ENCODE measurements at places on chromosomes 7 and 10. TPM values are rescaled to one million over a fixed set of nuclear protein-coding genes. Genes with fewer than 3 reads are reported as not detected.

GRCh38 chr7:142529591-142529990 lies 219.7 kb upstream of the PRSS1 start:
- DNase-seq = no peak

- no peak for DNase-seq
Observed at GRCh38 chr7:148261996-148262688, 328.4 kb upstream of the C7orf33 start.

Gene BHLHA15
- total RNA-seq = not detected

DNA sequence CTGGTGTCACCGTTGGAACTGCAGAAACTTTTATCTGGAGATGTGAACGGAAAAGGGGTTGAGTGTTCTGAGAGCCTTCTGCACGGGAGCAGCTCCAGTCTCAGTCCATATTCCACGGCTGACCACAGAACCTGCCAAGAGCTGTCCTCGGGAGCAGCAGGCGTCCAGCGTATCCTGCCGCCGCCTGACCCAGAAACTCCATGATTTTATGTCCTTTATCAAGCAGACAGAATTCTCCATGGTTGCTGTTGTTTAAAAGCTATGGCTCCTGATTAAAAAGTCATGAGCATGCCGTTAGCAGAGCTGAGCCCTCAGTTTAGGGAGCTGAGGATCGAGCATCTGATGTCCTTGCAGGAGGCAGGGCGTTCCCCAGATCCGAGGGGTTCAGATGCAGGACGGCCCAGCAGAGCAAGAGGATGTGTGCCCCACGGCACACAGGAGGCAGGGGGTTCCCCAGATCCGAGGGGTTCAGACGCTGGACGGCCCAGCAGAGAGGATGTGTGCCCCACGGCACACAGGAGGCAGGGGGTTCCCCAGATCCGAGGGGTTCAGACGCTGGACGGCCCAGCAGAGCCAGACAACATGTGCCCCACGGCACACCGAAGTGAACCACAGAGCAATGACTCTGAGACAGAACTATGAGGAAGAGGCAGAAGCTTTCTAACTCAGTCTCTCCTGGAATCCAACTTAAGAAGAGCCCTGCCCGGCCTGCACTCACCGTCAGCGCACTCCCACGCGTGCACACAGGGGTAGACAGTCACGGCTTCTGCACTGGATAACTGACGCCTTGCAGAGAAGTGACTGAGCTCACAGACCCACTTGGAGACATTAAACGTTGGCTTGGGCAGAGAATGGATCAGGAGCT lies 96.4 kb downstream of the WDR37 start:
- no peak for DNase-seq

GRCh38 chr7:51009716-51010496 lies 227.2 kb upstream of the GRB10 start:
- no peak for DNase-seq

GRCh38 chr7:2623698-2624014 lies 8.1 kb upstream of the TTYH3 start:
- DNase-seq = no peak

GRCh38 chr10:34658934-34659333 lies 156.2 kb downstream of the PARD3 start:
- DNase-seq = no peak

Gene HOXA4
- 2.1 TPM for total RNA-seq

Gene HOXA13
- not detected for total RNA-seq

- no peak for DNase-seq
Observed at GRCh38 chr7:20520530-20520929, 94.9 kb upstream of the ABCB5 start.

- DNase-seq = no peak
Observed at GRCh38 chr7:100163871-100164270, 4.5 kb downstream of the GAL3ST4 start.

Gene AGAP6
- 15.9 TPM for total RNA-seq

Gene TEX36
- total RNA-seq = not detected

Gene ASB10
- total RNA-seq = not detected

Data from ascending aorta (tissue), 2 donors.